ENCODE measurements at places on chromosomes 6 and 20.

GRCh38 chr20:43682446-43682845 lies 15.5 kb downstream of the MYBL2 start:
- DNase-seq = no peak

DNA sequence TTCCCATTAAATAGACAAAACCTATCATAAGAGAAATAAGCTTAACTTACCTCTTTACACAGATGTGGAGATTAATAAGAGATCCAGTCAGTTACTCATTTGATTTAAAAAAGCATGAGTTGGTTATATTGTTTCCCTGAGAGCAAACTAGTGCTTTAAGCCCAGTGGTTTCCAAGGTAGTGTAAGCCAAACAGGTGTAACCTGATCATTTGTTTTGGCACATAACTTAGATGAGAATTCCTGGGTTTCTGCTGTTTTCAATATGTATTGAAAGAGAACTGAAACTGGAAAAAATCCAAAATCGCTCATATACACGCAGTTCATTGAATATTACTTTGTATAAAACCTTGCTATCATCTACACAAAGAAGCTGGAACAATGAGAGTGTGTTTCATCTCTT lies 30.5 kb upstream of the SMIM8 start:
- DNase-seq = no peak

DNA sequence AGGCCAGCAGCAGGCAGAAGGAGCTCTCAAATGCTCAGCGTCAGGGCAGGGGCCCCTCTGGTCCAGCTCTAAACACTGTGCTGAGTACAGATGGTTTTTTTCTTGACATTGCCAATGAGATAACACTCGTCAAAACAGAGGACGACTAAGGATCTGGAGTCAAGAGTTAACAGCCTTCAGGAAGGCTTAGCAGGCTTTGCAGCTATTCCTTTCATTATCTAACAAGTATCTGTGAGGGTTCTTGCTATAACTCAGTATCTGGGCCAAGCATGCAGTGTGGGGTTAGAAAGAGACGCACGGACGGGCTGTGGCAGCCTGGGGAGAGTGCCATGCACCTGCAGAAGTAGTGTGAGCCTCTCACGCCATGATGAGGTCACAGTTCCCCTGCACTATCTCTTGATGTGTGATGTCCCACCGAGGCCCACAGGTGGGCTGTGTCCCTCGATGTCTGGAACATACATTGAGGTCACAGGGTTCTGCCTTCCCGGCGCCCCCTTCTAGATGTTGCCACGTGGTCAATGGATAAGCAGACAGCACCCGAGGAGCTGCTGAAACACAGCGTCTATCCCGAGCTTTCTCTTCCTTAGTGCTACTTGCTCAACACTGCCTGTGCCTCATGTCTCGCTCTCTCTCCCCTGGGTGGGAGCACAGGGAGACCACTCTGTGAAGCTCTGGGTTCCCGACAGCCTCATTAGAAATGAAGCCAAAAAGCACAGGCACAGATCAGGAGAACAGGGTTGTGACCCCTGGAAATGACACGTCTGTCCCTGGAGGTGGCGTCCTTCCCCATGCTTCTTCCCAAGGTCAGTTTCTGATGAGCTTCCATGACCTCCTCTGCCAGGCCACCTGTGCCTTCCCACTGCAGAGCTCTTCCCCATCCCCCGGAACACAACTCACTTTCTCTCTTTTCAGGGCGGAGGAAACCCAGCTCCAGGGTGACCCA lies 85.5 kb upstream of the RPS6KA2 start:
- no peak for DNase-seq

DNA sequence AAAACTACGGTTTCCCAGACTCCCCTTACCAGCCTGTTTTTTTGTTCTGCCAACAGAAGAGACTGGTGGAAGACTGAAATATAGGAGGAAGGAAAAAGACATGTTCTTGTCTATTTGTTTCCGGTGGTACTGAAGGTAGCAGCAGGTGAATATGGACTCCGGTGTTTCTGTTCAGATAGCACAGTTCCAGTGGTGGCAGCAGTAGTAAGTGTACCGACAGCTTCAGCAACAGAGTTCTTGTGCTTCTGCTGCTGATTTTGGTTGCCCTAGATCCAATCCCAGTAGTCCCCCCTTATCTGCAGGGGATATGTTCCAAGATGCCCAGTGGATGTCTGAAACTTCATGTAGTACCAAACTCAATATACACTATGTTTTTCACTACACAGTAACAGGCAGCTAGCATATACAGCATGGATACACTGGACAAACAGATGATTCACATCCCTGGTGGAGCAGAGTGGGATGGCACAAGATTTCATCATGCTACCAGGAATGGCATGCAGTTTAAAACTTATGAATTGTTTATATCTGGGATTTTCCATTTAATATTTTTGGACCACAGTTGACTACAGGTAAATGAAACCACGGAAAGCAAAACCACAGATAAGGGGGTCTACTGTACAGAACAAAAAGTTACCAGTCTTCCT lies 301.8 kb downstream of the BTBD9 start:
- no peak for DNase-seq

GRCh38 chr20:8639112-8639778 lies 429.6 kb upstream of the PLCB4 start:
- no peak for DNase-seq

DNA sequence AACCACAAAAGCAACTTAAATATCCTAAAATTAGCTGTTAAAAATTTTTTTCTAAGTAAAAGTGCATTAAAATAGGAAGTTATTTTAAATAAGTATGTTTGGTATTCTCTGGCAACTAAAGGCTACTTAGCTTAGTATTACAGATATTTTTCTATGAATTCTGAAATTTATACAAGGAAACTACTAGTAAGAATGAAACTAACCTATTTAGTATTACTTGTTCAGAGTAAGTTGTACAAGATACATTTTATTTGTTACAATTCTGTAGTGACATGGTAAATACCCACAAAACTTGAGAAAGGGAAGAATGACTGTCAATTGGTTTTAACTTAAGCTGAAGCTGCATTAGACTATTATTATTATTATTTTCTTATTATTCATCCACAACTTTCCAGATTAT lies 6.5 kb downstream of the PHIP start:
- no peak for DNase-seq
